Retina (tissue), 1 donor: ENCODE measurements at places on chromosomes 2 and 18.

DNA sequence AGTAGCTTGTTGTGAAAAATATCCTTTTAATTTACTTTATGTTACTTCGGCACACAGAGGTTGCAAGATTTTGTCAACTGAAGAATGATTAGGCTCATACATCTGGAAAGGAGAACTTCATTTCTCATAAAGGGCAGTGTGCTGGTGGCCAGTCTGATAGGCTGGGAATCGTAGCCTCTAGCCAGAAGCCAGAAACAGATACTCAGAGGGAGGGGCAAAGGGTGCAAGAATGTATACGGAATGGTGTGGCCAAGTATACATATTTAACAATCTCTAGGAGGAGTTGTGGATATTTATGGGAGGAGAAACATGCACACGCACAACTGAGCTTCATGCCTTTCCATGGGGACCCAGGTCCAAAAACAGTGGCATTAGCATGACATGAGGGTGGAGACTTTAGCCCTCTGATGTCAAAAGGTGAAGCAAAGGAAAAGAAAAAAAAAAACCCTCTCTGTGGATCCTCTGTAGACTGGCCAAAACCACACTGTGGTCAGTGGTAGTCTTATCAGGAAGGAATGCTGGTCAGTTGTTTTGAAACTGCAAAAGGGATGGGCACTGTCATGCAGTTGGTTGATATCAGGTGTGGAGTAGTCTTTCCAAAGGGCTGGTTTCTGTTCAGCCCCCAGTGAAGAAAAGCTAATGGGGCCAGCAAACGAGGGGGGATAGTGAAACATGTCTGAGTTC lies 34.9 kb upstream of the APCDD1 start:
- DNase-seq: no peak

GRCh38 chr18:52288403-52289004 lies 51.5 kb upstream of the DCC start:
- DNase-seq: no peak

DNA sequence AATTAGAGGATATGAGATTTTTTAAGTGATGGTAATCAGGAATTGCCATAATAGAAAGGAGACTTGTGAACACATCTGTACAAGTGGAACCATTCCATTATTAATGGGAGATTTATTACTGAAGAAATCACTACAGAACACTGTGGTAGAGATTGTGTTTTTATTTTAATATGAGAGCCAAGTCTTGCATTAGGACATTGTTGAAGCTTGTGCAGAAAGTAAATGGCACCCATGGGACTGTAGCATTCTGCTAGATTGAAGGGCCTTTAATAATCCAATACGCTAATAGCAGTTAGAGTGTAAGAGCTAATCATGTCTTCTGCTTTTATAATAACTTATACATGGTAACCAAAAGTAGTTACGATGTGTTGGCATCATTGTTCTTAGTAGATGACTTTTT lies 83.6 kb downstream of the VRK2 start:
- no peak for DNase-seq

GRCh38 chr18:74856928-74857327 lies 259.3 kb downstream of the ZNF407 start:
- DNase-seq: peak; percentile 43

DNA sequence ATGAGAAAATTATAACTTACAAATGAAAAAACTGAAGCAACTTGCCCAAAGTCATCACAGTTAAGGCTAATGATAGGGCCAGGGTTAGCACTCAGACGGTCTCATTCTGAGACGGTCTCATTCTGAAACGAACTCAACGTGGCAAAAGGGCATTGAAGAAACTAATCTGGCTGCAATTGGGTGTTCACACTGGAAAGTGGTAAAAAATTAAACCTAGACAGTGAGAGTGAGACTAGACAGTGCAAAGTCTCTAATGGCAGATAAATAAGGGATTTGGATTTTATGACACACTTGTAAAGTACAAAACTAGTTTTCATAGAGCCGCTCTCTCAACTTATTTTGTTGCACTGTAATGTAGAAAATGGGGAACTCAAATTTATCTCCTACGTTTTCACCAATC lies 9.2 kb downstream of the LRPPRC start:
- no peak for DNase-seq

GRCh38 chr18:49669403-49669802 lies 107.5 kb downstream of the LIPG start:
- no peak for DNase-seq

DNA sequence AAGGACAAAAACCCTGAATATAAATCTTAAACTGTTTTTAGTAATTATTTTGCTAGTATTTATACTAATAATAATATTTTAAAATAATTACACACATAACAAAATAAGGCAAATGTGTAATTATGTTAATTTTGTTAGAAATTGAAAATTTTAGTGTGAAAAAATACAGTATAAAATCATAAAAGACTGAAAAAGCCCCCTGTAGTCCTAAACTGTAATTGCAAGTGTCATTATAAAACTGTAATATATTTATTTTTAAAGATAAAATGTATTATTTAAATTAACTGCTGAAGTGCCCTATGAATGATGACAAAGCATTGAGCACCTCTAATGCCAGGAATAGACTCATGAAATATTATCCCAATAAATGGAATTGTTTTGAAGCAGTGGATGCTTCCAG lies 1117.7 kb downstream of the CBLN2 start:
- DNase-seq: no peak

- no peak for DNase-seq
These were observed 32.8 kb downstream of the MYOM1 start for GRCh38 chr18:3186678-3187658.

DNA sequence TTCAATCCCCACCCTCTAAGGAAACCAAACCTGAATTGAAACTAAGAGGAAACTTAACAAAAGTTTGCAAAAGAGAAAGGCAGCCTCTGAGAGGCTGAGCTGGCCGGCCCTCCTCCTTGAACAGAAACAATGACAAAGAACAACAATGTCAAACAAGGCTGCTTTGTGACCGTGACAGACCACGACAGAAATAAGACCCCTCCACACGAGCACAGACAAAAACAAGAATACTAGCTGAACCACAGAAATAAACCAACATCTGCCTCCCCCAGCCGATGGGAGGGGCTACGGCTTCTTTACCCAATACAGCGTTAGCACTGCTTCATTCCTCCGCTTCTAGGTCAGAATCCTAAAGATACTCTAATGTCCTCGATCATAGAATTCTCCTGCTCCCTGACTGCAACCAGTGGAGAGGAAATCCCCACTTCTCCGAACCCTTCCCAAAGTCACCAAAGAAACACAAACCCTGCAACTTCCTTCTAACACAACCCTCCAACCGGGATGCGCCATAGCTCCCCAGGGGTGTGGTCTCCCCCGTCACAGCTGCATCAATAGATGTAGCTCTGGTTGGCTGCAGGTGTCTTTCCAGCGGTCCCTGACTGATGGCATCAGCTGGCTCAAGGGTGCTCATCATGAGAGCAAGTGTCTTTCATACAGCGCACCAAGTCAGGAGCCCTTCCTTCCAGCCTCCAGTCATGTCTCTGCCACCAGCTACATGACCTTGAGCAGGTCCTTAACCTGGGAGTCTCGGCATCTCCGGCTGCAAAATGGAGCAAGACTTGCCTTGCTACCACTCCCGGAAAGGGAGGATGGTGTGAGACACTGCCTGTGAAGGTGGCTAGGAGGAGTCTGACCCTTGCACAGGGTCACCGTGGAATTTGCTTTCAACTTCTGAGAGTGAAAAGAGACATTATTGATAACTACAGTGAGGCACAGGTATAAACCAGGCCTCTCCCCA lies 198.6 kb downstream of the HAUS1 start:
- DNase-seq: peak; percentile 29

DNA sequence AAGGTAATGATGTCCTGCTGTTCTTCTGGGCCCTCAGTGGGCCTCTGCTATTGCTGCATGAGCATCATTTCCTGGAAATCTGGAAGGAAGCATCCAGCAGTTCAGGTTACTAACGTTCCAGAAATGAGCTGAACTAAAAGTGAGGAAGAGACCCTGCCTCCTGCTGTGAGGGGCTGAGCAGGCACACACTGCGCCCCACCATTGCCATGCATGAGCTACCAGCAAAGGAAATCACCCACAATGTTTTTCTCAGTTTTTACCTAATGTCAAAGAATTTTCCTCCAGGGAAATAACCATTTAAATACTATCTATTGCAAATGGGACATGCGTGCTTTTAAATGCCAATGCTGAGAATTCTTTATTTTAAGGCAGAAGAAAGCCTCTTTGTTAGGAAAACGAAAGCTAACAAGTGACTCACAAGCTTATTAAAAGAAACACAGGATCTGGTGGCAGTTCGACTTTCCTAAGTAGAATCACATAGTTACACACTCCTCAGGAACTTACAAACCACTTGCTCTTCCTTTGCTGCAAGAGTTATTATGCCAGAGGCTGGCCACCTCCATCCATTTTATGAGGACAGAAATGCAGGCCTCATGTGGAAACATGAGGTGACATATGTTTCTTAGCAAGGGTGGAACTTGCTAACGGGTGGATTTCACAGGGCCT lies 152.6 kb upstream of the TTC39C start:
- DNase-seq: no peak

DNA sequence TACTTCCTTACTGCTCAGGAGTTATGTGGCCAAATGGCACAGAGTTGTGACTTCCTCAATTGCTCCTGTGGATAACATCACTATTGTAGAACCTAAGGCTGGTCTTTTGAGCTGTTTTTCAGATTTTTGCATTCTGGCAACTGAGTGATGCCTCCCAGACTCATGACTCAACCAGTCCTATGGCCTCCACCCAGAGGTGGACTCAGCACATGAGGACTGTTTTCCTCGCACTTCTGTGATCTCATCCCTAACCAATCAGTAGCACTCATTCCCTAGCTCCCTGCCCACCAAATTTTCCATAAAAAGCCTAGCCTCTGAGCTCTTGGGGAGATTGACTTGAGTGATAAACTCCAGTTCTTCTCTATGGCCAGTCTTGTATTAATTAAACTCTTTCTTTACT lies 407.9 kb upstream of the TNP1 start:
- DNase-seq: no peak

DNA sequence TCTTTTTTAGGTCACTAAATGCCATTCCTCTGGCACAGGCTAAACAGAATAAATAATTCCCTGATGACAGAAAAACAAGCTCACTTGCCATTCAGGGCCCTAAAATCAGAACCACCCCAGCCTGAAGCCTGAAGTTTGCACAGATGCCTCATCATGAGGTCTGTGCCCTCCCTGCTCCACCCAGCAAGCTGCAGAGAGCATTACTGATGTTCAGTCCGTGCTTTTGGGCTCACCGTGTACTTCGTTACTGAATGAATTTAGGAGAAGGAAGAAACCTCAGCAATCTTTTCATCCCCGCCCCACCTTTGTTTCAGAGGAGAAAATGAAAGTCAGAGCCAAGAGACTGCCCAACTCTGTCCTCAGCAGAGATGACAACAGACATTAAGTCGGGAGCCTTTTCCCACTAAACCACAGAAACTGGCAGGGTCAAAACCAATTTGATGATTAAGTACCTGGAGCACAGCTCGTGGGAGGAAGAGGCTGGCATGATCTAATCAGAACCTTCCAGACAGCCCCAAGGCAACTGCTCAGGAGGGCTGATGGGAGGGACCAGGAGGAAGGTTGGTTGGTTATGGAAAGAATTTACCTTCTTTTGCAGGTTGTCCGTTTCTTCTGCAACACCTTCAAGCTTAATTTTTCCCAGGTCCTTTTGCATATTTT lies 122.7 kb downstream of the LAMA1 start:
- no peak for DNase-seq

GRCh38 chr2:36530178-36530982 lies 67.6 kb downstream of the FEZ2 start:
- no peak for DNase-seq

DNA sequence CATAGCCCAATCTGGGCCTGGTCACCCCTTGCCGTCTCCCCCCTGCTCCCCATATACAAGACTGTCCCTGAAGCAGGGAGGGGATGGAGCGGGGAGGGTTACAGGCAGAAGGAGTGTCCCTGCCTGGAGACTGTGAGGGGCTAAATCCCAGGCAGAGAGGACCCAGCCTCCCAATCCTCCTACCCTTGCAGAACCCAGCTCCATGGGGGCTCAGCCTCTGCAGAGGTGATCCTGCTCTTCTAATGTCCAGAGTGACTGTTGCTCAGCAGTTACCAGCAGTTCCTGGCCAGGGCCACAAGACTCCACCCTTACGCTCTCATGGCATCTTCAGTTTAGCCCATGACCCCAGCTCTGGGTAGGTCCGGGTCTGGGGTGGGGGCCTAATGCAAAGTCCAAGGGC lies 58.1 kb downstream of the COA5 start:
- no peak for DNase-seq

GRCh38 chr2:219572237-219573001 lies at the start of gene INHA:
TSS of gene INHA (plus strand) at chr2:219572310. CDS start at chr2:219572375, 65 bp downstream.
- DNase-seq: no peak

GRCh38 chr2:241364781-241365180 lies 8.7 kb downstream of the FARP2 start:
- no peak for DNase-seq
